ENCODE measurements at places on chromosomes 1 and 21.
A peak's percentile ranks its signal among the peaks of the same experiment; 100 is the strongest.

DNA sequence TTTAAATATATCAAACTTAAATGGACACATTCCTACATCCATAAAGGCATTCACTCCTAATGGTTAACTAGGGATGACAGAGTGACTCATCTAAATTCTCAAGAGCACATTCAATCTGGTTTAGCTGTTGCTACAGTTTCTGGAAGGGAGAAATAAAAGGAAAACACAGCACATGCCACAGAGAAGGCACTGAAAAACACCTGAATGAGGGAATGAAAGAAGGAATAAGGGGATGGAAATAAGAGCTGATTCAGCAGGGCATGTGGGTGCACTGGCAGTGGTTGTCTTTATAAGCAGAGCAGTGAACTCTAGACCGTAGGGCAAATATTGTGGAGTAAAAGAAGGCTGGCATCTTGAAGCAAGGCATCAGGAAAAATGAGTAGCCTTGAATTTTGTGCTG lies 79.3 kb downstream of the LHX4 start:
- no peak for DNase-seq

DNA sequence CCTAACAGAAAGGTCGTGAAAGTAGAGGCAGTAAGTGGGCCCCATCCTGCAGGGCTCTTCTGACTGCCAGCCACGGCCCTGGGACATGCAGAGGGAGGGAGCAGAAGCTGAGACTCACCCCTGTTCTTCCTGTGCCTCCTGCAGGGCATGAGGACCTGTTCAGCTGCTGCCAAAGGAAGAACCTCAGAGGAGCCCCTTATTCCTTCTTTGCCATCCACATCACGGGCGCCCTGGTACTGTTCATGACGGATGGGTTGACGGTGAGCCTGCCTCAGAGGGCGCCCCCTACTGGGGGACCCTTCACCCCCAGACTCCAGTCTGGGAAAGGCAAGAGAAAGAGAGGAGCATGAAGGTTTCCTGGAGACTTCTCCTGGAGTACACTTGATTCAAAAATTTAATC lies 47.1 kb downstream of the ELK4 start:
- DNase-seq: no peak

DNA sequence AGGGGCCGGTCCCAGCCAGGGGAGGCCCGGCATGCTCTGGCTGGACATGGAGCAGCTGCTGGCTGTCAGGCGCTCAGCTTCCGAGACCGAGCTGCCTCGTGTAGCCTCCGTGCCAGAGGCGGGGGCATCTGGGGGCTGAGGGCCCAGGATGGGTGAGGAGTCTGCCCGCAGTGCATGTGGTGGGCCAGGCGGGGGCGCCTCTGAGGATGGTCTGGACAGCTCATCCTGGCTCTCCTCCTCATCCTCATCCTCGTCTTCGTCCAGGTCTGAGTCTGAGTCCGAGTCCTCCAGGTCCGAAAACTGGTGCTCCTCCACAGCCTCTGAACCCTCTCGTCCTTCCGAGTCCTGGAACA lies 28.9 kb upstream of the EDN2 start:
- DNase-seq: no peak

- no peak for DNase-seq
Observed at GRCh38 chr1:191662746-191663145, 495.5 kb upstream of the RGS18 start.

DNA sequence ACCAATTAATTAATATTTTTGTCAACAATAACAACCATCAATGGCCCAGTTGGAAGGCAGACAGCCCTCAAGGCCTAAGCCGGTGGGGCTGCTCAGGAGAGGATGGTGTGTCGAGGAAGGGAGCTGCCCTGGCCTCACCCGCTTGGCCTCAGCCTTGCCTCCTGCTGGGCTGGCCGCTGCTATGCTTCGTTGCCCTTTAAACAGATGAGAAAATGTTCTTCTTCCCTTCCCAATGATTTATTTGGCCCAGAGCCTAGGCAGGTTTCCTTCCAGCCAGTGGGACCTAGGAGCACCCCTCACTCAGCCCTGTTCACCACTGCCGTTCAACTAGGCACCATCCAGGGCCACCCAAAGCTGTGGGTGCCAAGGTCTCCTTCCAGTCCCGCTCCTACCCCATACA lies 3.1 kb upstream of the ADGRB2 start:
- no peak for DNase-seq

- no peak for DNase-seq
Observed at GRCh38 chr1:87394982-87395381, 66.3 kb downstream of the LMO4 start.

DNA sequence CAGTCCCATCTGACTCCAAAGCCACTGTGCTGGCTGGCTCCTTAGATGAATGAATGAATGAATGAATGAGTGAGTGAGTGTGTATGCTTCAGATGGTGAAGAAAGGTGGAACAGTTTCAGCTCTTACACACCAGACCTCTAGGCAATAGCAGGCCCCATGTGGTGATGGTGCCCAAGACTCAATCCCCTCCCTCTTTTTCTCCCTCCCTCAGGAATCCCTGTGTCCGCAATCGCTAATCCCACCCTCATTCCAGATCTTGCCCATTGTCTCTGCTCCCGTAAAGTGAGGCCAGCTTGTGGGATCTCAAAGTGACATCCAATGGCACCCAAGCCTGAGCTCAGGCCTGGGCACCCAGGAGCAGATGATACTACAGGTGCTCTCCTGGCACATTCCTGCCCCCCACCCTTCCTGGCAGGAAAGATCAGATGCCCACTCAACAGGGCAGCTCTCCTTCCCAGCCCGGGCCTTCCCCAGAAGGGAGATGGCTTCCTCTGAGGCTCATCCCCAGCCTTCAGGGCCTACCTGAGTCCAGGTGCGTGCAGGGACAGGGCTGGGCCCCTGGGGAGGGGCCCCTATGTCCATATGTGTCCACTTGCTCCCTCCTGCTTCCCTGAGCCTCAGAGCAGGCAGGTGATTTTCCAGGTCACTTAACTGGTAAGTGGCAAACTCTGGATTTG lies 106.4 kb downstream of the HMGB4 start:
- DNase-seq: no peak

- DNase-seq: no peak
Observed at GRCh38 chr1:154844297-154844681, 25.8 kb downstream of the KCNN3 start.

GRCh38 chr21:43871487-43871886 lies 6.5 kb downstream of the AGPAT3 start:
- no peak for DNase-seq

DNA sequence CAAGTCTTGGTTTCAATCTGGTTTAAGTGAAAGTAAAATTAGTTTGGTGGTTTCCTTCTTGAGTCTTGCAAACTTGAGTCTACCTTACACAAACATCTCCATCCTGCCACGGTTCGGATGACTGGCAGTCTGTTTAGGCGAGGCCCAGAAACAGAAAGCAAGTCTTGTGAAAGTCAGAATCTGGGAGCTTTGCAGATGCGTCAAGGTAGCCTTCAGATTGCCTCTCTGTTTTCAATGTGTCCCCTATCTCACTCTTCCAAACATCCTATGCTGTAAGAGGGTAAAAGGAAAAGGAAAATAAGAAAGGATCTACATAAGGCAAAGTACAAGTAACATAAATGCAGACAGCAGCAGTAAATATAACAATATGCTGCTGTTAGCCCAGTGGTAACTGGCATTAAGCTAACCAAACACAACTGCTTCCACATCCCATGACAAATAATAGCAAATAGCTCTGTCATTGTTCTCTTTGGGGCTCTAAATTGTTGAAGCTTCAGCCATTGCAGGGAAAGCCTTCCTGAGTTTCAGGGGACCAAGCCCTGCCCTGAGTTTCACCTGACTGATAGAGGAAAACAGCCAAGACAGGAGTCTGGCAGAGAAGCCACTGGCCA lies 26.2 kb upstream of the C1orf105 start:
- DNase-seq: peak; percentile 50

GRCh38 chr1:233473549-233474204 lies 140.2 kb upstream of the KCNK1 start:
- no peak for DNase-seq

GRCh38 chr1:167210966-167211674 lies 9.6 kb upstream of the POU2F1 start:
- no peak for DNase-seq

DNA sequence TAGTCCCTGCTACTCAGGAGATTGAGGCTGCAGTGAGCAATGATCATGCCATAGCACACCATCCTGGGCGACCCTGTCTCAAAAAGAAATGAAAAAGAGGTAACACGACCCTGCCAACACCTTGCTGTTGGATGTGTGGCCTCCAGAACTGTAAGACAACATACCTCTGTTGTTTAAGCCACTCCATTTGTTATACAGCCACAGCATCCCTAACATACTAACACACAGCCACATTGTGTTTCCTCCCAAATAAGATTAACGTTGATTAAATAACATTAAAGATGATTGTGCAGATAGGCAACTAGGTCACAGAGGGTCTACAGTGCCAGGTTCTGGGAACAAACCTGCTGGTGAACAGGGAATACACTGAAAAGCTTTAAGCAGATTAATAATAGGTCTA lies 170.4 kb downstream of the RERE start:
- DNase-seq: no peak

DNA sequence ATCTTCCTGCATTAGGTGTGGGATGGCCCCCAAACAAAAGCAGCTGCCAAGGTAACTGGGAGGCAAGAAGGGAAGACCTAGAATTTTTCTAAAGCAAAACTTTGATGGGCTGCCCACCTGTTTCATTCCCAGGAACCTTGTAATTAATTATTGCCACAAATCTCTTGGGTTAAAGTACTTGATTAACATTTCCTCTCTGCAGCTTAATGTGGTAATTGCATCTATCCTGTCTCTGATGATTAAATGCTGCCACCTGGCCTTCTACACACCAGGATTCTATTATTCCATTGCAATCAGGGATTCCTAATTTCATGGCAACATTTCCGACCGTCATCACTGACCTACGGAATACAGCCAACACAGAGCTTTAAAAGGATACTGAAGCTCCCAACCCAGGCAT lies 68.3 kb upstream of the RC3H1 start:
- DNase-seq: no peak

DNA sequence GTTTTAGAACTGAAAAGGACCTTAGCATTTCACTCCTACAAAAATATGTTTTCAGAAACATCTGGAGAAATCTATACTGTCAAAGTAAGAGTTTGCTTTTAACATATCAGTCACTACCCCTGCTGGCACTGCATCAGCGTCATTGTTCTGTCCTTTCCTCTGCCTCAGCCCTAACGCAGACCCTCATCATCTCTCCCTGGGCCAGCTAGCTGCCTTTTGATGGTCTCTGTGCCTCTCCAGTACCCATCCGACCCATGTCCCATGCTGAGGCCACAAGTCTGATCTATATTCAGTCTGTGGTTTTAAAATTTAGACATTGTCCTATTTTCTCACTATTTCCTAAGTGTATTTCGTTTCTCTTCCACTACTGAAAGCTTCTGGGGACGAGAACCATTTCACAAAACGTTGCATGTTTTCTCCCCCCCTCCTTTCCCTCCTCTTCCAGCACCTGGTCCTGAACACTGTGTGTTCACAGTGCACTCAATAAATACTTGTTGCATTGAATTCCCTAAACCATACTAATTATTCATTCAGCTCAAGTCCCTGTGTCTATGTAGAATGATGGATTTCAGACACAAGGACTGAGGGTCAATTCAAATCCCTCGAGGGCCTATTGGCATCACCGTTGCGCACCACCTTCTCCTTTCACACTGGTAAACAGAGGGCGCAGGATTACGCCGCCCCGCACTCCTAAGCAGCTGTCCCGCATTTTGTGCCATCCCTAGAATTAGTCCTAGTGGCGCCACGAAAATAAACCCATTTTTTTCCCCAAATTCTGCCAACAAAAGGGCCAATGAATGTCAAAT lies 53.4 kb downstream of the CD2 start:
- DNase-seq: no peak

- no peak for DNase-seq
Observed at GRCh38 chr1:106568201-106568974, 488.1 kb upstream of the PRMT6 start.

DNA sequence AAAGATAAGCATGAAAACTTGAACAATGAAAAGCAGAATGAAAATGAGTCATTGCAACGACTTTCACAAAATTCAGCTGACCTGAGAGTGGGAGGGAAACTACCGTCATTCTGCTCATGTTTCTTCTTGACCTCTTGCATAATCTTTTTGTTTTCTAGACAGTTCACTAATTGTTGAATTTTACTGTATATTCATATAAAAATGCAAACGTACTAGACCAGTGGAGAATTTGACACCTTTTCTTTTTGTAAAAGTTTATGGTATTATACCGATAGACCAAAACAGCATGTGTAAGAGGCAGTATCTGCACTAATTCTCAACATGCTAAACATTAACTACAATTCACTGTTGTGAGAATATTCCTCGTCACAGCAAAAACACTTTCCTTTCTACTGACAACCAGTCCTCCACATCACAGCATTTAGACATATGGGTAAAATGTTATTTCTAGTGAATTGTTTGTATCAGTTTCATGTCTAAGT lies 137.8 kb downstream of the GREM2 start:
- DNase-seq: no peak

DNA sequence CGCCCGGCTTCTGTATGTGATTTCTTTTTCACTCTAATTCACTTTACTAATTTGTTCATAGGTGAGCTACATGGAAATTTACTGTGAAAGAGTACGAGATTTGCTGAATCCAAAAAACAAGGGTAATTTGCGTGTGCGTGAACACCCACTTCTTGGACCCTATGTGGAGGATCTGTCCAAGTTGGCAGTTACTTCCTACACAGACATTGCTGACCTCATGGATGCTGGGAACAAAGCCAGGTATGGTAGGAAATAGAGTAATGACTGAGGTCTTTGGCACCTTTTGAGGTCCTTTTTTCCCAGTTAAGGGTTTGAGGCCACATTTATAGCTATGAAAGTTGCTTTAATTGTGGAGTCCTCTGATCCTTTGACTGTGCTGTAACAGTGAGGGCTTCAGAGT lies 56.9 kb downstream of the KIF1B start:
- DNase-seq: no peak

- no peak for DNase-seq
Observed at GRCh38 chr1:10374442-10374860, 24.4 kb upstream of the PGD start.

- DNase-seq: no peak
Observed at GRCh38 chr1:36759355-36759754, 275.0 kb downstream of the GRIK3 start.

GRCh38 chr1:58982259-58982998 lies 198.6 kb upstream of the JUN start:
- DNase-seq: no peak

- DNase-seq: no peak
Observed at GRCh38 chr1:185058876-185059275, 13.5 kb downstream of the RNF2 start.

DNA sequence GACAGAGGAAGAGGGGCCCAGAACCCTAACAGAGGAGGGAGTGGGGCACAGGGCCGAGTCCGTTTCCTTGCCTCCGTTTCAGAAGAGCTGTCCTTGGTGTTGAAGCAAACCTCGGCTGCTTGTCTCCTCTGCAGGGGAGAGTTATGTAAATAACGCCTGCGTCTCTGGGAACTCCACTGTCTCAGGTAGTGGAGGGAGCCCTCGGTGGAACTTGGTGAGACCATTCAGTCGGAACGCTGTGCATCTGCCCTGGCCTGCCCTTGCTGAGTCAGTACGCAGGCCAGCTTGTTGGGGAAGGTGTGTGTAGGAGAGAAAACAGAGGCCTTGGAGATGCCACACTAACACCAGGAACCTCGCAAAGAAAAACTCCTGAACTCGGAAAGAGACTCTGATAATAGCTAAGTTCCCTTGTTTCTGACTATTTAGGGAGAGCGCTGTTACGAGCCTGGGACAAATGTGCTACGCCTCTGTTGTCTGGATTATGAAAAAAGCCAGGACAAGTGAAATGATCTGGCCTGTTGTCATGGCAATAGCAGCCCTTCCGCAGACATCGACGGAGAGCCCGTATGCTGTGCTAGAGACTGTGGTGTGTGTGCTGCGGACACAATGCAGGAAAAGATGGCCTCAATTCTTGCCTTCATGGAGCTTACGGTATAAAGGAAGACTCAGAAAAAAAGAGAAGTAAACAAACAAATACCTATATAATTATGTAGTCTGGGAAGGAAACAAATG lies 94.6 kb upstream of the AKT3 start:
- no peak for DNase-seq
